Activated T-cell treated with anti-CD3 and anti-CD28 coated beads, Interleukin-2, amount 50 U/mL, for 1 hour (primary cell): ENCODE measurements at places on chromosomes 12 and 14.

GRCh38 chr12:101877806-101878242 is 444 bp downstream of the DRAM1 start:
- DNase-seq: no peak

DNA sequence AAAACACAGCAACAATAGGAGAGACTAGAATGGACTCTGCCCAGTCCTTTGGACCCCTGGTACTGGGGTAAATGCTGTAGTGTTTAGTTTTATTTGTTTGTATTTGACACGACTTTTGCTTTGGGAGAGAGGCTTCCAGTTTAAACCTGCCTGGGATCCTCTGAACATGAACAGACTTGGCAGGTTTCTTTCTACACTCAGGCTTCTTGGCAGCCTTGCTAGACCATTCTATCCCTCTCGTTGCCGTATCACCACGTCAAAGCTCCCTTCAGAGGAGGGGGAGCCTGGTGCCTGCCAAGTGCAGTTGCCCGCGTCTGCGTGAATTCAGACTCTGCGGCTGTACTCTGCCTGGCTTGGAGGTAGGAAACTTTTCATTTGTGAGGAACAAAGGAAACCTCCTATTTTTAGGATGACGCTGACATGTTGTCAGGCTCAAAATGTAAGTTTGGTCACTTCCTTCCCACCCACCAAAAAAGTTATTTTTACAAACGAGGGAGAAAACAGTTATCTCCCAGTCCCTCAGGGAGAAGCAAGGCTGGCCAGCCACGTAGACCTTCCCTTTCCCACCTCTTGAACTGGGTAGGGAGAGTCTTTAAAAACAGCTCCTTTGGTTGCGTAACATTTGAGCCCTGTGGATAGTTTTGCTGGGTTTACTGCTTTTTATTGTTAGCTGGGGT is 25.9 kb downstream of the CD9 start:
- DNase-seq: no peak

DNA sequence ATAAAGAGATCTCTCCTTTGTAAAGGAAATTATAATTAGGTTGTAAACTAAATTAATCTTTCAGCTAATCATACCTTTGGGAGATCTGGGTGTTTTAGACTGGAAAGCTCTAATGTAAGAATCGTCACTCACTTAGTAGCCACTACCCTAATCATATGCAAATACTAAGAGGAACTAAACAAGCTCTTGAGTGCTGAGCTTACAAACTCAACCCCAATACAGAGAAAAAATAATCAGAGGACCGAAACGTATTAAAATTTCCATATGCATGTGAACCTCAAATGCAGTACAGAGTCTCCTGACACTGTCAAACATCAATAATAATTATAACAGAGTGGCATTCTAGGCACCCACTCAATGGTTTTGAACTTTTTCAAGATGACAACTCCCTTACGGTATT is 235.3 kb upstream of the FOXN3 start:
- DNase-seq: no peak

DNA sequence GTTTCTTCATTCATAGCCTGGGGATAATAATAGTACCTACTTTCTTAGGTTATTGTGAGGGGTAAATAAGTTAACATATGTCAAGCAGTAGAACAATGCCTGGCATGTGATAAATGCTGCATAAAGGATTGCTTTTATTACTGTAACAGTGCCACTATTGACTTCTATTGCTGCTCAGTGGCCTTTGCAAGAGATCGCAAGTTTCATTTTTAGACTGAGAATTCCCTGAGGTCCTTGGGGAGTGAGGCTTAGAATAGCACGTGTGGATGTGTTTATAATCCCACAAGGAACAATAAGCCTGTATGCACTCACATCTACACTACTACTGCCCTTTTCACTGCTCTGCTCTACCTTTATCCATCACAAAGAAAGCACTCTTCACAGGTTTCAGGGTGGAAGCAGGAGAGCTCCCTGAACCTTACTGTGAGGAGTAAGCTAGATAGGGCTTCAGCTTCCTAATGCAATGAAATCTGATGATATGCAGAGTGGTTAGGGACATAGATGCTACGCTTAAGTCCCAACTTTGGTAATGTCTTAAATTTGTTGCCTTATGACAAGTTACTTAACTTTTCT is 302.6 kb downstream of the SNAPC1 start:
- DNase-seq: no peak

GRCh38 chr14:23663711-23664110 is 27.5 kb downstream of the DHRS2 start:
- no peak for DNase-seq

- no peak for DNase-seq
Observed at GRCh38 chr12:121981456-121981855, 40.2 kb upstream of the BCL7A start.

DNA sequence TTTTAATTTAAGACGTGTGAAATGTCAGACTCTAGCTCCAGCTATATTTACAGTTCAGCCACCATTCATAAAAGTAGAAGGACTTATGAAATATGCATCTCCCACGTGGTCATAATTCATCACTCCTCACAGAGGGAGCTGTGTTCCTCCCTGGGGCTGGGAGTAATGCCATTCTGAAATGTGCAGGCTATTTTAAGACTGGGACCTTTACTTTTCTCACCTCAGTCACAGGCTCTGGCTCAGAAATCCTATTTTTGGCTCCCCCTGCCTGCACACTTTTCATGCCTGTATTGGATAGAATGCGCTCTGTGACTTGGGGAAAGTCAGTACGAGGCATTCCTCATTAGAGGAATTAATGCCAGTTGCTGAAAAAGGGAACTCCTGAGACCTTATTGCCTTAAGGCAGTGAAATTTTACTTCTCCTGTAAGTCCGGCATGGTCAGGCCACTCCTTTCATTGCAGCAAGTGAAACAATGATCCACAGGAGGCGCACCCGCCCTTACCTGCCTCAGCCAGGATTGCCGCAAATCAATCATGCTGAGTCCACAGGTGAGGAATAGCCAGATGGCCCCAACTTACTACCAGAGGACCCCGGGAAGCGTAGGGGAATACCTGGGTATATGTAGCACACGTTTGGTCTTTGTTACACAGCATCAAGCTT is 1133.2 kb upstream of the TMEM132C start:
- DNase-seq: no peak

DNA sequence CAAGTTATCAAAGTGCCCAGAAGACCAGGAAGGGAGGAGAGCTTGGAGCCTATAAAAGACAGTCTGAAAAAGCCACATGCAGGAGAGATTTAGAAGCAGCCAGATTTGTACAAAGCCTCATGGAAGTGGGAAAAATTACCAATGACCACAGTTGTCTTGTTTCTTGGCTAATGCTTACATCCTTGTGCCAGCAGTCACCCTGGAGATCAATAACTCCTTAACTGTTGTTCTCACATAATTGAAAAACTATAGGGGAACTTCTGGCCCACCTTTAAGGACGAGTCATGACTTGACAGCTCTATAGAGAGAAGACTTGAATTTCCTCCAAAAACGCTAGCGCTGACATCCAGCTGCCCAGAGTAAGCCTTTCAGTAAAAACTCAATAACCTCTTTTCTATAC is 313.1 kb downstream of the GALC start:
- DNase-seq: no peak

DNA sequence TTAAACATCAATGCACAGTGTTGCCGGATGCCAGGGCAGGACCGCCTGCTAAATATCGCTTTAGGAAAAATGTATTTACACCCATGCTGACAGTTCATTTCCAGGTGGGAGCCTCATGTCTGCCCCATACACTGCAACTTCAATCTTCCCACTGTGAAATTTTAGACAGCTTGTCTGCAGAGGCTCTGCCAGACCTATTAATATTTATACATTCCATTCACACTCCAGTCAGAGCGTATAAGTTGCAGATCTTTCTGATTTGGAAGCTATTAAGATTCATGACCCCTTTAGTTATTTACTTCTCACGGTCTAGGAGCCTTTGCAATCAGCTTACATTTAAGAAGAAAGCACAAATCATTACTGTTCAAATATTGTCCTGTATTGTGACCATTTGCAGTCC is 357.4 kb downstream of the ATP23 start:
- no peak for DNase-seq

DNA sequence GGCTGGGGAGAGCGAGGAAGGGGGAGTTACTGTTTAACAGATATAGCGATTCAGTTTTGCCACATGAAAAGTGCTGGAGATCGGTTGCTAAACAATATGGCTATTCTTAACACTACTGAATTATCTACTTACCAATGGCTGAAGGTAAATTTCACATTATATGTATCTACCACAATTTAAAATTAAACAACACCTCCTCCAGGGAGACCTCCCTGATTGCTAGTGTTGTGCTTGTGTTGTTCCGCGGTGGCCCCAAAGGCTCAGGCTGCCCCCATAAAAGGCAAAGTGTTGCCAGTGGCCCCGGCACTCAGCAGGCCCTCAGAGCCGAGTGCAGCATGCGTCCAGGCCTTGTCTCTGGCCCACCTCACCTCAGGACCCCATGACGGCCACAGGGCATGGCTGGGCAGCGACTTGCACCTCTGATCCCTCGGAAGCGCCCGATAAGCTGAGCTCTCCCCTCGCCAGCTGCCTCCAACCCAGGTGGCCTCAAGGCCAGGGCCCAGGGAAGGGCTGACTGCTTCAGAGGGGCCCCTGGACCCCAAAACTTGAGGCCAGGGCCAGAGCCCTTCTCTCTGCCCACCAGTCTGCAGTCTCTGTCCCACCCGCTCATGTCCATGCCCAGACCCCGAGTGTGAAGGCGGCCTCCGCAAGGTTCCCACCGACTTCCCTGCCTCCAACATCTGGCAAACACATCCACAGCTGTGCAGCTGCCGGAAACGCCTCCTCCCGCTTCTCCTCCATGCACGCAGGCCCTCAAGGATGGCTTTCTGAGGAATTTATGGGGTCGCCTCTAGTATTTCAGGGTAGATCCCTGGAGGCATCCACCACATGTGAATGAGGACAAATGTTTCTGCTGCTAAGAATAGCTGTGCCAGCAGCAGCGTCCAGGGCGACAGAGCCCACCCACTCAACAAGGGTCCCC is 60.0 kb downstream of the NCOR2 start:
- DNase-seq: no peak

DNA sequence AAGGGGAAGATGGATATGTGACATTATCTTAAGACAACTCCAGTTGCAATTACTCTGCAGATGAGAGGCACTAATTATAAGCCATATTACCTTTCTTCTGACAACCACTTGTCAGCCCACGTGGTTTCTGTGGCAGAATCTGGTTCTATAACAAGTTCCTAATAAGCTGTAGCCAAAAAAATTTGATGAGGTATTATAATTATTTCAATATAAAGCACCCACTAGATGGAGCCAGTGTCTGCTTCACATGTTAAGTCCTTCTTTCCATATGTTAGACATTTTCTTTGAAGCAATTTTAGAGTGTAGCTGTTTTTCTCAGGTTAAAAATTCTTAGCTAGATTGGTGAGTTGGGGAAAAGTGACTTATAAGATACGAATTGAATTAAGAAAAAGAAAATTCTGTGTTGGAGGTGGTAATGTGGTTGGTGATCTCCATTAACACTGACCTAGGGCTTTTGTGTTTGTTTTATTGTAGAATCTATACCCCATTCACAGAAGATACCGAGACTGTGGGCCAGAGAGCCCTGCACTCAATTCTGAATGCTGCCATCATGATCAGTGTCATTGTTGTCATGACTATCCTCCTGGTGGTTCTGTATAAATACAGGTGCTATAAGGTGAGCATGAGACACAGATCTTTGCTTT is 36.9 kb downstream of the PSEN1 start:
- no peak for DNase-seq

GRCh38 chr14:36214476-36215216 is 38.1 kb upstream of the PTCSC3 start:
- DNase-seq: no peak

DNA sequence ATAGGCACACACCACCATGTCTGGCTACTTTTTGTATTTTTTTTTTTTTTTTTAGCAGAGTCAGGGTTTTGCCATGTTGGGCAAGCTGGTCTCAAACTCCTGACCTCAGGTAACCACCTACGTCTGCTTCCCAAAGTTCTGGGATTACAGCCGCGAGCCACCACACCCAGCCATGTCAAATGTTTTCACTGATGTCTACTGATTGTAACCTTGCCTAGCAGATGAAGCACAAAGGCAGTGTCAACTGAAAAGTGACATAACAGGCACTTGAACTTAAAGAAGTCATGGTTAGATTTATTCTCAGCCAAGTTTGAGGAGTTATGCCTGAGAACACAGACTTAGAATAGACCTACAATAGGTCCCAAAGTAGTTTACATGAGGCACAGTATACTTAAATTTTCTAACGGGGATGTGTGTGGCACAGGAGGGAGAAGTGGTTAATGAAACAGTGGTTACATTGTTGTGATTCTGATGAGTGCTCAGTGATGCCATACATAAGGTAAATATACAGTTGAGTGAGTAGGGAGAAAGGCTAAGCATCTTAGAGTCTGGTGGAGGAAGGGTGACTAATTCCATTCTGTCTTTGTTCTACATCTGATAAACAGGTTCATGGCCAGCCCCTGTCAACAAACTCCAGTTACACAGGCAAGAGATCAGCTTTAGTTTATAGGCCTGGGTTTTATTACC is 12.6 kb upstream of the RNASE4 start:
- DNase-seq: no peak
